ENCODE measurements at places on chromosomes 2 and 18.

DNA sequence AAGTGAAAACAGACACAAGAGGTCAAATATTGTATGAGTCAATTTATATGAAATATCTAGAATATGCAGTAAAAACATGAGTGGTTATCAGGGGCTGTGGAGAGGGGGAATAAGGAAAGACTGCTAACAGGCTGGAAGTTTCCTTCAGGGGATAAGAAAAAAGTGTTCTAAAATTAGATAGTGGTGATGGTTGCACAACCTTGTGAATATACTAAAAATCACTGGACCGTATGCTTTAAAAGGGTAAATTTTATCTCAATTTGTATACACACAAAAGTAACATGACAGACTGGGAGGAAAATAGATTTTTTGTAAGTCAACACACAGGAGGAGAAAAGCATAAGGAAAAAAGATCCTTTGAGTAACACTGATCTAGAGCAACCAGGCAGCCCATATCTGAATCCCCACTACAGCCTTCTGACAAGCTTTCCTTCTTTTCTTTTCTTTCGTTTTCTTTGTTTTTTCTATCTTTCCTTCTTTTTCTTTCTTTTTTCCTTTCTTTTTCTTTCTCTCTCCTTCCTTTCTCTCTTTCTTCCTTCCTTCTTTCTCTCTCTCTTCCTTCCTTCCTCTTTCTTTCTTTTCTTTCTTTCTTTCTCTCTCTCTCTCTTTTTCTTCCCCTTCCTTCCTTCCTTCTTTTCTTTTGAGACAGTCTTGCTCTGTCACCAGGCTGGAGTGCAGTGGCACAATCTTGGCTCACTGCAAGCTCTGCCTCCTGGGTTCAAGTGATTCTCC, 95.4 kb downstream of the AAK1 start:
- DNase-seq: no peak

DNA sequence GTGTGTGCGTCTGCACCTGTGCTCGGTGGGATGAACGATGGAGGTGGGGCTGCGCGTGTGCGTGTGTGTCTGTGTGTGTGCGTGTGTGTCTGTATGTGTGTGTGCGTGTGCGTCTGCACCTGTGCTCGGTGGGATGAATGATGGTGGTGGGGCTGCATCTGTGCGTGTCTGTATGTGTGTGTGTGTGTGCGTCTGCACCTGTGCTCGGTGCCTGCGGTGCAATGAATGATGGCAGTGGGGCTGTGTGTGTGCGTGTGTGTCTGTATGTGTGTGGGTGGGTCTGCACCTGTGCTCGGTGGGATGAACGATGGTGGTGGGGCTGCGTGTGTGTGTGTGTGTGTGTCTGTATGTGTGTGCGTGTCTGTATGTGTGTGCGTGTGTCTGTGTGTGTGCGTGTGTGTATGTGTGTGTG, 48.5 kb upstream of the CTDP1 start:
- DNase-seq: no peak

- no peak for DNase-seq
These were observed 299.3 kb downstream of the SOX11 start for GRCh38 chr2:5991305-5991968.

DNA sequence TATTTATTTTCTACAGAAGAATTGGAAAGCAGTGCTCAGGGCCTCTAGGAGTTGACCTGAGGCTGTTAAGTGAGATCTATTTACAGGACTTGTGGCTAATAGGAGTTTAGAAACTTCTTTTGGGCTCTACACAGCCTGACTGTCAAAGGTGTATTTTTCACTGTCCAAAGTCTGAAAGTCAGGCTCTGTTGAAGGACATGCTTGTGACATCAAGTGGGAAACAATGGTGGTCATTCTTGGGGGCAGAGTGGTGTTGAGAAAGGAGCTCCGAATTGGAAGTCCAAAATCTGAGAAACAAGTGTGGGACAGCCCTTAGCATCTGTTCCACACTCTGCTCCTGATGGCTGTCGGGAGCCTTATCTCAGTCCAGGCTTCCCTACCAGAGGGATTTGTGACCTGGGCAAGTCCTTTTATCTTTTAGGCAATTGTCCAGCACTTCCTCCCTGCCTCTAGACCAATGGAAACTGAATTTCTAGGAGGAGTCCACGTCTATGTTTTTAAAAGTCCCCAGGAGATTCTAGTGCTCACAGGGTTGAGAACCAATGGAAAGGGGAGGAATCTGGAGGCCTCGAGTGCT, 76.4 kb downstream of the LIPG start:
- DNase-seq: no peak

- DNase-seq: no peak
These were observed 3.6 kb downstream of the VIL1 start for GRCh38 chr2:218422403-218423086.

GRCh38 chr2:30180226-30180625, 33.4 kb downstream of the YPEL5 start:
- DNase-seq: no peak

- no peak for DNase-seq
These were observed 149.2 kb upstream of the TWIST2 start for GRCh38 chr2:238698451-238699306.
